Vagina (tissue), 2 donors: ENCODE measurements at places on chromosomes 5 and 9. TPM values are rescaled to one million over a fixed set of nuclear protein-coding genes. Genes with fewer than 3 reads are reported as not detected.

- no peak for DNase-seq
These were observed 99.0 kb upstream of the SLC1A3 start for GRCh38 chr5:36507332-36507952.

The ANKRD18A gene
- total RNA-seq, result 1.5 TPM

The NR4A3 gene
- 23.3 TPM for total RNA-seq

GRCh38 chr9:132740526-132741309 is 70.5 kb downstream of the GTF3C4 start:
- no peak for DNase-seq

DNA sequence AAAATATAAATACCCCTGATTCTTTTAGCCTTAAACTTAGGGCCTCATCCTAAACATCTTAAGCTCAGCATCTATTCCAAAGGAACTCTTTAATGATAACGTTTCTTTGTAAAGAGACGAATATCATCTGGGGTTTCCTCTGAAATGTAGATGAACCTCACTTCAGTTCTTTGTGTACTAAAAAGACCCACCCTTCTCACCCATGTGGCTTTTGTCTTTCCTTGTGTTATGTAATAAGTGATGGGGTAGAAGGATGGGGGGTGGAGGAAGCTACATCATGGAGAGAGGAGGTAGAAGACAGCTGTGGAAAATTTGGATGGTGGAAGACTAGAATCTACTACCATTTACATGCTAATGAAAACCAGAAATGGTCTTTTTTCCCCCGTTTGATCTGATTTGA is 111.0 kb downstream of the NDUFS4 start:
- DNase-seq, result no peak

The SLC6A18 gene
- not detected for total RNA-seq

DNA sequence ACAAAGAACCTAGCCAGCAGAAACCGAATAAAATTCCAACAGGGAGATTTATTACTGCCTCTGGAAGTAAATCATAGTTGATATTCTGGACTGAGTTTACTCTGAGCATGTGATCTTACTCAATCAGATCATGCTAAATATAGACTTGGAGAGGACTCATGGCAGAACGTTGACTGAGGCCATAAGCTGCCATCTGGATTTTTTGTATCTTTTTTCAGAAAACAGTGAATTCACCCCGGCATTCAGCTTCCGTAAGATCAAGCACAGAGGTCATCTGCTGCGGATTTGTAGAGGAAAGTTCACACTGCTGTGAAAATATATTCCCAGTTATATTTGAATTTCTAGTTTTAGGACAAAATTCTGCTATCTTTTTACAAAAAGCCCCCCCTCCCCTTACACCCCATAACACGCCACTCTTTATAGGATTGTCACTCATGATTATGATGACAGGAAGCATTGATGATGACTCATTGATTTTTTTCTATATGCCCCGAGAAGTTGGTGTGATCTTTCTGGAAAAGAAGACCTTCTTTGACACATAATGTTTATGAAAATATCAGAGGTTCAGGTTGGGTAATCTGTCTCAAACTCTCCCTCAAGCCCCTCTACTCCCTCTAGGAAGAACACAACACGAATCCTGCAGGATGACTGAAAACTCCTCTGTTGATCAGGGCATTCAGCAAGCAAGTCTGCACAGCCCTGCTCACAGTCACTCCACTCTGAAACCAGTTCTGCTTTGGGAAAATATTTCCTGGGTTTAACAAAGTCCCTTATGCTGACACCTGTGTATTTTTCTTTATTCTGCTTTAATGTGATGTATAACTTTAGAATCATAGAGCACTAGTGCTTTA is 70.8 kb downstream of the NXNL2 start:
- DNase-seq, result no peak

DNA sequence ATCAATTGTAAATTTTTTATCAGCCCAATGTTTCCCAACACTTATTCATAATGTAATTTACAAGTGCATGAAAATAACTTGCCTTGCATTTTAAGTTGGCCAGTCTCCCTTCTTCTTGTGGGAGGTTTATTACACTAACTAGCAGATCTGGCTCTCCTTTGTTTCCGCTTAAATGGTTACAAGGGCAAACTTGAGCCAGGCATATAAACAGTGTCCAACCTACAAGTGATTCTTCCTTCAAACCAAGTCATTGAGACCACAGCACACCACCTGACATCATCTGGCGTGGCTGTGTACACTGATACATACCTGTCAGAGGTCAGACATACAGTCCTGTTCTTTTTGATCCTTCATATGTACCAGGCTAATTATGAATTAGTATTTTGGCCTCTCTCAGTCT is 80.1 kb downstream of the ALDH1A1 start:
- DNase-seq, result no peak

GRCh38 chr5:148446611-148447010 is 62.9 kb downstream of the FBXO38 start:
- no peak for DNase-seq

DNA sequence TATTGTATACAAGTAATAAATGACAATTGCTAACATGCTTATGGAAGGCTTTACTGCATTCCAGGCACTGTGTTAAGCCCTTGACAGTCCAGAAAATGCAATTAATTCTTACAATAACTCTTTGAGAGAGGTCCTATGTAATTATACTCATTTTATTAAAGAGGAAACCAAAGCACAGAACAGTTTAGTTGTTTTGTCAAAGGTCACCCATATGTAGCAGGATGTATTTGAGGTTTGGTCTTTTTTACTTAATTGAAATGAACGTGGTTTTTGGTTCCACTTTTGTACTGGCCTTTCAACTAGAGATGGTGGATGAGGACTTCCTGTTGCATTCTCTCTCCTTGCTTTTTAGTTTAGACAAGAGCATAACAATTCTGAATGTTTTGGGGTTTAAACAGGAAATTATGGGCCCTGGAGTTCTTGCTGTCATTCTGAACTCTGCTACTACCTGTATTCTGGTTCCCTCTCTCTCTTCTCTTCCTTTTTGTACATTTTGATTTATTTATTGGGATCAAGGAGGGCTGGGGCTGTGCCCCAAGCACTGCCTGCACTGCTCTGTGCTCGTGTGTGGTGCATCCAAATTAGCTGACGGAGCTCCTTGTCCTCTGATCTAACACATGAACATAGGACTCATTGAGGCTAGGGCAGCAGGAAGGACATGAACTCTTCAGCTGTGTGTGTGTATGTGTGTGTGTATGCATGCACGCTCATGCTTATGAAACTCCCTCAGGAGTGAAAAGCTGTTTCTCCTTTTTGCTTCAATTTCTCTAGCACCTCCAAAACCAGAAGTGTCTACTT is 47.4 kb downstream of the SLC28A3 start:
- no peak for DNase-seq

The CTNND2 gene
- total RNA-seq, result 1.7 TPM

GRCh38 chr9:137123468-137123837 is 8.9 kb upstream of the DPP7 start:
- no peak for DNase-seq

- DNase-seq, result no peak
These were observed 269.2 kb downstream of the TMEM38B start for GRCh38 chr9:105963343-105964099.

The PNPLA7 gene
- 16.2 TPM for total RNA-seq

DNA sequence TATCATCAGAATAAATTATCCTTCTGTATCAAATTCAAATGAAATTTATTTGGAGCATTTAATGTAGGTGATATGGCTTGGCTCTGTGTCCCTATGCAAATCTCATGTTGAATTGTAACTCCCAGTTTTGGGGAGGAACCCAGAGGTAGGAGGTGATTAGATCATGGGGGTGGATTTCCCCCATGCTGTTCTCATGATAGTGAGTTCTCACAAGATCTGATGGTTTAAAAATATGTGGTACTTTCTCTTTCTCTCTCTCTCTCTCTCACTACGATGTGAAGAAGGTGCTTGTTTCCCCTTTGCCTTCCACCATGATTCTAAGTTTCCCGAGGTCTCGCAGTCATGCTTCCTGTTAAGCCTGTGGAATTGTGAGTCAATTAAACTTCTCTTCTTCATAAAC is 678.4 kb upstream of the RGMB start:
- no peak for DNase-seq

GRCh38 chr5:137097203-137097602 is 401.9 kb downstream of the SPOCK1 start:
- no peak for DNase-seq

- DNase-seq, result no peak
These were observed 5.3 kb upstream of the NDUFS4 start for GRCh38 chr5:53555160-53555559.

DNA sequence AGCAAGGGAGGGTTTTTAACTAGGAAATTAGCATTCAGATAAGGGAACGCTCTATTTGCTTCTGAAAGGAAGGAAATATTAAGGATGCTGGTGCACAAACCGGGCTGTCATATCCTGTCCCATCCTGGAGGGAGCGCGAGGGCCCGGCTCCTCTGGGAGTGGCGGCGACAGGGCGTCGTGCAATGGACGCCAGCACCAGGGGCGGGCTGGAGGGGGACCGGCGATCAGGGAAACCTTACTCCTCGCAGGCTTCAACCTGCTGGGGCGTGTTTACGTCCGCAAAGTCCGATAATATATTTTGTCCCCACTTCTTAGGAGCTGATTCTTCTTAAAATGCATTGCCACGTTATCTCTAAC is 197.1 kb upstream of the TBCA start:
- DNase-seq, result no peak

The GPX3 gene
- 3,069 TPM for total RNA-seq

GRCh38 chr5:160311491-160312133 is 752 bp downstream of the CCNJL start:
- no peak for DNase-seq

The TTLL11 gene
- 11.0 TPM for total RNA-seq

DNA sequence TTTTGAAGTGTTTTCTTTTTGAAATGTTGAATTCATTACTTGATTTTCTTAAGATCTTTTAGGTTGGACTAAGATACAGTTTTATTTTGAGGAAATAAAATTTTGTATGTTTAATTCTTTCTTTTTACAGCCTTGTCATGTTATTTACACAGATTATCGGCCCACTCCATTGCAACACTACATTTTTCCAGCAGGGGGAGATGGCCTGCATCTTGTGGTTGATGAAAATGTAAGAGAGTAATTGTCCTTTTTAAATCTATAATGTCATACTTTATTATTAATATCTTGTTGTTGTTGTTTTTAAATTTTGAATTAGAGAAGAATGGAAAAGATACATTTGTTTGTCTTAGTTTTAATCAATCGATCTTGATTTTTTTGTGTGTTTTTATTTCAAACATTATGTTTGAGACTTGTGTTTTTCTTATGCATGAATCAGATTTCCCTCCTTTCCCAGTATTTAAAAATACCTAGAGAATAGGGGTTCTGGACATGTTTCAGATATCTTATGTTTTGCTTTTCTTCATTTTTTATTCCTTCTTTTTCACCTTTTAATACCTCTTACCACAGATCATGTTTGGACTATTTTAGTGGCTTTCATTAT is 36.7 kb downstream of the MTREX start:
- no peak for DNase-seq

DNA sequence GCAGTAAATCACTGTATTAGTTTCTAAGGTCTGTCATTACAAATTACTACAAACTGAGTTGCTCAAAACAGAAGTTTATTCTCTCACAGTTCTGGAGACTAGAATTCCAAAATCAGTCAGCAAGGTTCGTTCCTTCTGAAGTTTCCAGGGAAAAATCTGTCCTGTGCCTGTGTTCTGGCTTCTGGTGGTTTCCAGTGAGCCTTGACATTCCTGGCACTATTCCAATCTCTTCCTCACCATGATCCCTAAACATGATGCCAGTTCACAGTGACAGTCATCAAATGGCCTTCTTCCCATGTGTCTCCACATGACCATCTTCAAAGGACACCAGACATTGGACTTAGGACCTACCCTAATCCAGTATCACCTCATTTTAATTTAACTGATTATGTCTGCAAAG is 351.4 kb downstream of the PLK2 start:
- DNase-seq, result no peak

The PKD2L2 gene
- not detected for total RNA-seq

DNA sequence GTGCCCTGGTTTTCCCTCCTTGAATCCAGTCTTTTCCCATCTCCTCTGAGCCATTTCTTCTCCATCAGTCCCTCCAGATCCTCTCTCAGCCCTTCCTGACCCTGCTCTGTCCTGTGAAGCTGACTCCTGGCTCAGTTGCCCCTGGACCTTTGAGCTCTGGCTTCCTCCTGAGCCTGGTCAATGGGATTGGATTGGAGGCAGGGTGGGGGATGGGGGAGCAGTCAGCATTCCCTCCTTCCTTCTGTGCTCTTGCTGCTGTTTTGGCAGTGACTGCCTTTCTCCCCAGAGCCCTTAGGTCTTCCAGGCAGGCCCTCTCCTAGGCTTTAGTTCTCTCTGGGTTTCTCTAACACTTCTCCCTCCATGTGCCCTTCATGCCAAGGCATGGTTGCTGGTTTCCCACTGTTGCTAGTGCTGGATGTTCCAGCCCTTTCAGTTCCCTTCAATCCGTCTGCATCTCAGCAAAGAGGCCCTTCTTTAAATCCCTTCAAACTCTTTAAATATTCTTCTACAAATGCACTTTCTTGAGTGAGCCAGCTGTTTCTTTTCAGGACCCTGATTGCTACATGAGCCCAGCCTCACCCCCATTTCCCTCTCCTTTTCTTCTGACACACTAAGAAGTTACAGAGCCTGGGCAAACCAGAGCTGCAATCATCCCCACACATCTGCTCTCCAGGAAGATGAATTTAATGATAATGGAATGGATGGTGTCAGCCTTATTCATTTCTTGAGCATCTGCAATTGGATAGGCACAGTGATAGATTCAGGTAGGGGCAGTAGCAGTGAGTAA is 2.2 kb downstream of the TNFSF15 start:
- no peak for DNase-seq

DNA sequence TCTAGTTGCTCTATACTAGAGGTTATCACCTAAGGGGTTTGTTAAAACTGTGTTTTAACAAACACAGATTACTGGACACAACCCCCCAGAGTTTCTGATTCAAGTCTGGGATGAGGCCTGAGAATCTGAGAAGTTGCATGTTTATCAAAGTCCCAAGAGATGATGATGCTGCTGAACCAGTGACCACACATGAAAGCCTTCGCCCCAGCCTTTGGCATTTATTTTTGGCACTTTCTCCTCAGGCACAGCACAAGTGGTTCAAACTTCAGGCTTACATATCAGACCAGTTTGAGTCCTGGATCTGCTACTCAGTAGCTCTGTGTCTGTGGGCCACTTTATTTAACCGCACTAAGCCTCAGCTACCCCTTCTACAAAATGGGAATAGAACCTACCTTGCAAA is 407.2 kb upstream of the PIK3R1 start:
- DNase-seq, result no peak

DNA sequence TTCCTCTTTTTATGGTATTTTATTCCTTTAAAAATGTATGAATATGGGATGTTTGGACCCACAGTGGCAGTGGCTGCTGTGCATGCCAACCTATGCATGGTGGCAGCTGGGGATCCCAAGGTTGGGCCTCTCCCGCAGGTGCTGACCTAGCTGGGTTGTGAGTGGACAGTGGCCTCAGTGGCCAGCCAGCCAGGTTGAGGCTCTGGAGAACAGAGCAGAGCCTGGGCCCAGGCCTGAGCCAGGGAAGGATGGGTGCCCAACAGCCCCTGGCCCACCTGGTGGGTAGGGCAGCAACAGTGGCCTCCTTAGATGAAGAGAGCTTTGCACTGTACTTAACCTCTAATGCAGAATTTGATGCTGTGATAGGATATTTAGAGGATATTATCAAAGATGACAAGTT is 624.8 kb downstream of the CHSY3 start:
- DNase-seq, result no peak
